GM18507 (cell line): ENCODE measurements at places on chromosomes 1 and 21.

DNA sequence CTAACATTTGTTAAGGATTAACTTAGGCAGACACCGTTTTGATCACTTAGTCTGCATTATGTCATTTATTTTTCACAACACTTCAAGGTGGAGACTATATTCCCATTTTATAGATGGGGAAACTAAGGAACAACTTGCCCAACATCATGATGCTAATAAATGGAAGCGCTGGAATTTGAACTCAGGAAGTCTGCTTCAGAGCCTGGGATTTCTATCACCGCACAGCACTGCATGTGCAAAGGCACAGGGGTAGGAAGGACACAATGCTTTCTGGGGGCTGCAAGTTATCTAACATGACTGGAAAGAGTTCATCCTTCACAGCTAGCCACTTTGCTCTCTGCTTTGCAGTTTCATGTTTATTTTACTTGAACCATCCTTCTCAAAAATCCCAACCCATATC is 100.5 kb downstream of the UBR4 start:
- no peak for DNase-seq

GRCh38 chr1:7404046-7404742 is 366.9 kb upstream of the VAMP3 start:
- no peak for DNase-seq

DNA sequence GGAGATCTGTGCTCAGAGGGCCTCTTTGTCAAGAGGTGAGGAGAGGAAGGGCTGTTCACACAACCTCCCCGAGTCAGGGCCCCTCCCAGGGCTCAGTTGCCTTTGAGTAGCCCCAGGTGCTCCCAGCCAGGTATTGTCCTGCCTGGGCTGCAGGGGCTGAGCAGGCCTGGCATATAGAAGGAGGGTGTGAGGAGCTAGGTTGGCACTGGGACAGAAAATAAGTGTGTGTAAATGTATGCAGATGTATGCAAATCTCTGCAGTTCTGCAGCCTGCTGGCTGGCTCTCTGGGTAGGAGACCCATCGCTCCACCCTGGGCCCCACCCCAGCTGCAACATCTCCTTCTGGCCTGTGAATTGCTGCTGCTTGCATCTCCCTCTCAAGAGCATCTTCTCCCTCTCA is 52.4 kb downstream of the NAV1 start:
- DNase-seq = no peak

GRCh38 chr1:3011631-3012455 is 9.4 kb upstream of the ACTRT2 start:
- no peak for DNase-seq

- DNase-seq = no peak
Measured at GRCh38 chr1:166170075-166170474, 3.3 kb upstream of the FAM78B start.

DNA sequence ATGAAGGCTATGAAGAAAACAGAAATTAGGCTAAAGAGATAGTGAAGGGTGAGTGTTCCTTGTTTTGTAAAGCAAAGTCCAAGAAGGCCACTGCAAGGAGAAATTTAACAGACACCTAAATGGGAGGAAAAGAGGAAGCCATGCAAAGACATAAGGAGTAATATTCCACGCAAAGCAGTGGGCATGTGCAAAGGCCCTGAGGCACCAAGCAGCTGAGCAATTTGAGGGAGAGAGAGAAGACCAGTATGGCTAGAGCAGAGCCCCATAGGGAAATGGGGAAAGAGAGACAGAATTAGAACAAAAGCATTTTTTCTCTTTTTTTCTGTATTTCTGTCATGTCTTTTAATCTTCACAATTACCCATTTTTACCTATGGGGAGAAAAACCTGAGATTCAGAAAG is 154.1 kb downstream of the TPR start:
- no peak for DNase-seq

DNA sequence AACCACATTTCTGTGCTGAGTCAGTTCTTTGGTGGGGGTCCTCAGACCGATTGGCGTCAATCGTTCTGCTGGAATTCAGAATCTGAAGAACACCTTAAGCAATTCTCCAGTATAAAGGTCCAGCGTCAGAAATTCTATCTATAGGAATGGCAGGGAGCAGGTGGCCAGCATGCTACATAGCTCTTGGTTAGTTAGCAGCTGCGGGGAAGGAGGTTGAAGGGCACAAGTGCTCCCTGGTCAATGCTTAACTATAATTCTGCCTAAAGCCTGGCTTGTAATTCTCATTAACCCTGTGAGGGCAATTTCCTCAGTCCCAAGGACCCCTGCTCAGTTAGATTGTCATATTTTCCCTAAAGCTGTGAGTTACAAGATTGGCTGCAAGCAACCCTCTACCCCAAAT is 54.3 kb upstream of the GALNT2 start:
- no peak for DNase-seq

- DNase-seq = no peak
Measured at GRCh38 chr1:111174070-111174469, 26.4 kb downstream of the DENND2D start.

DNA sequence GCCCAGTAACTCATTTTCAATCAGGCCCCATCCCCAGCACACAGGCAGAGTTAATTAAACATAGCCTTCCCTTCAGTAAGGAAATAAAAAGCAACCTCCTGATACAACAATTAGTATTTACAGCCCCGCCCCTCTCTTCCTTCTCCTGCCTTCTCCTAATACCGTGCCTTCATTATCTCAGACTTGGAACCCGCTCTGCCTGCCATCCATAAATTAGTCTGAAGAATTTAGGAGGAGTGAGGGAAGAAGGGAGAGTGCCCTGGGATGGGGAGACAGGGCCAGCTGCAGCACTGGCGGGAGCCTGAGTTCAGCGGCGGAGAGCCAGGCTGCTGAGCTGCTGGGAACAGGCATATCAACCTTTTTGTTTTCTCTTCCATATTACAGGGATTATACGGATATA is 172.8 kb downstream of the ACTL8 start:
- no peak for DNase-seq
